ENCODE measurements at places on chromosomes 7 and 10. TPM values are rescaled to one million over a fixed set of nuclear protein-coding genes. Genes with fewer than 3 reads are reported as not detected.

GRCh38 chr7:72042855-72043254 is 369.3 kb downstream of the CALN1 start:
- no peaks in the 10 kb centered on the region for H3K36me3 ChIP-seq
- no peak overlapping the region for H3K4me3 ChIP-seq
- no peaks in the 10 kb centered on the region for H3K27me3 ChIP-seq
- no peak for DNase-seq
- no peaks in the 10 kb centered on the region for H3K4me1 ChIP-seq

- H3K27me3 ChIP-seq: no peaks in the 10 kb centered on the region
- H3K4me3 ChIP-seq: no peak overlapping the region
- H3K36me3 ChIP-seq: no peaks in the 10 kb centered on the region
- DNase-seq: no peak
Measured at GRCh38 chr10:108323274-108323798, 1158.8 kb upstream of the SORCS1 start.

Gene SRI
- 62.8 TPM for total RNA-seq

- H3K27me3 ChIP-seq: no peaks in the 10 kb centered on the region
- H3K27ac ChIP-seq: no peak overlapping the region
- H3K4me1 ChIP-seq: no peaks in the 10 kb centered on the region
- DNase-seq: no peak
- H3K4me3 ChIP-seq: no peak overlapping the region
Measured at GRCh38 chr7:75977743-75978142, 16.7 kb downstream of the TMEM120A start.

GRCh38 chr10:851901-852300 is 79.6 kb downstream of the LARP4B start:
- peaks cover 2% of the 10 kb centered on the region for H3K4me1 ChIP-seq
- no peak overlapping the region for H3K27ac ChIP-seq
- peaks cover 5% of the 10 kb centered on the region for H3K36me3 ChIP-seq
- no peak for DNase-seq
- no peak overlapping the region for H3K4me3 ChIP-seq

DNA sequence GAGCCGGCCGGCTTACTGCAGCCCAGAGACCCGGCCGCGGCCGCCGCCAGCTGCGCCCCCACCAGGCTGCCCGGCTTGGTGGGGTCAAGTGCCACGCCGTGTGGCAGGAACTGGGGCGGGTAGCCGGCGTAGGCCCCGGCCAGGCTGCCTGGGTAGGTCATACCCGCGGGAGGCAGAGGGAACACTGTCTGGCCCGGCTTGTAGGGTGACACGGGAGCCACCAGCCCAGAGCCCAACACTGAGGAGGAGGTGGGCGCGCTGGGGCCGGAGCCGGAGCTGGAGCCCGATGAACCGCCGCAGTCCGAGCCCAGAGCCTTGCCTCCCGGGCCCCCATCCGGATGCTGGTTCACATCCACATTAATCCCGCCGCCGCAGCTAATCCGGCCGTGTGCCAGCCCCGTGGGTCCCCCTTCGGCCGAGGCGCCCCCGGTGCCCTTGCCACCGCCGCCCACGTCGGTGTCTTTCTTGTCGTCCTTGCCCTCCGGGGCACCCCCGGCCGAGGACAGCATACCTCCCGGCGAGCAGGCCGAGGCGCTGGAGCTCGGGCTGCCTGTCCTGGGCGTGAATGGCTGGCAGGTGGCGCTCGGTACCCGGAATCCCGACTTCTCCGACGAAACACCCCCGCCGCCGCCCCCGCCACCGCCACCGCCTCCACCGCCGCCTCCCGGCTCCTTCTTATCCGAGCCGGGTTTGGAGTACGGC is 2.0 kb downstream of the ZNF503 start:
- no peak for DNase-seq
- H3K36me3 ChIP-seq: no peaks in the 10 kb centered on the region
- no peak overlapping the region for H3K27ac ChIP-seq

DNA sequence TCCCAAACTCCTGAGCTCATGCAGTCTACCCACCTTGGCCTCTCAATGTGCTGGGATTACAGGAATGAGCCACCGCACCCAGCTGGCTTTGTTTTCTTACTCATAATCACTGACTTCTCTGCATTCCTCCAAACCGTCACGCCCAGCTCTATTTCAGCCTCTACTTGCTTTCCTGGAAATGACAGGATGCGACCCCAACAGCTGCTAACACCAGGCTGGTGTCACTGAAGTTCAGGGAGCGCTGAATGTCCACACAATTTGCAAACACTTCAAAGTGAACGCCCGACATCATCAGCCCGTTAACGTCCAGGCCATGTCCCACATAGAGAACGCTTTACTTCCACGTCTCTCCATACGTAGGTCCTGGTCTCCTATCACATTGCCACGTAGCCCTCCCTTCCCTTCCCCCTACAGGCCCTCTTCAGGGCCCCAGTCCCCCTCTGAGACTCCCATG is 12.8 kb upstream of the PROSER2 start:
- no peaks in the 10 kb centered on the region for H3K4me1 ChIP-seq
- no peak for DNase-seq
- H3K27me3 ChIP-seq: no peaks in the 10 kb centered on the region
- H3K4me3 ChIP-seq: no peak overlapping the region
- H3K27ac ChIP-seq: no peak overlapping the region
- H3K36me3 ChIP-seq: no peaks in the 10 kb centered on the region

- no peak overlapping the region for H3K4me3 ChIP-seq
- no peak overlapping the region for H3K27ac ChIP-seq
- H3K36me3 ChIP-seq: no peaks in the 10 kb centered on the region
- peaks cover 29% of the 10 kb centered on the region for H3K4me1 ChIP-seq
- no peaks in the 10 kb centered on the region for H3K27me3 ChIP-seq
Measured at GRCh38 chr10:124072106-124072505, 21.3 kb downstream of the CHST15 start.

Gene COL1A2
- total RNA-seq: 2.5 TPM

DNA sequence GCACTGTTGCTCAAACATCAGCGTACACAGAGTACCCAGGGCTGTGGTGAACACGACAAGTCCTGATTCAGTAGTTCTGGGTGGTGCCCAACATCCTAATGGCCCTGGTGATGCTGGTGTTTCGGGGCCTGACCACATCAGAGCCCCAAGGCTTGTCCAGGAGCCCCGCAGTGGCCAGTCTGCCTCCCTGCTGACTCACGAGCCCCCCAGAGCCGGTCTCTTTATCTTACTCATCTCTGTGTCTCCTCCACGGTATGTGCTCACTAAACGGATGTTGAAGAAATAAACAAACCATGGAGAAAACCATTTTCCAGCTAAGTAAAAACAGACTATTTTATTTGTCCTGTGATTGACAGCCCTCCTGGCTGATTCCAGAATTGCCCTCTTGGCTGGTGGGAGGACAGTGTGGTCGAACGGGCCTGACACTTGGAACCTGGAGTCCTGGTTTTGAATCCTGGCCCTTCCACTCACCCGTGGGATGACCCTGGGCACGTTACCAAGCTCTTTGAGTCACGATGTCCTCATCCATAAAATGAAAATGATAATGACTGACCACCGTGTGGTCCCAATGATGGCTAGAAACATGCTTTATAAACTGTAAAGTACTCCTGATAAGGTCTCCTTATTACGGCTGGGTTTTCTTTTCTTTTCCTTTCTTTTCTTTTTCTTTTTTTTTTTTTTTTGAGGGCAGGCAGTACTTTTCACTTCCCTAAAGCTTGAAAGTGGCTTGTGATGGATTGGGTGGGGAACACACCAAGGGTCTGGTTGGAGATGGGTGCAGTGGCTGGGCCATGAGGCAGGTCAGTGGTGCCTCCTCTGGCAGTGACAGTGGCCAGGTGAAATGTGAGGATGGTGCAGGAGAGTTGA is 5.7 kb downstream of the HIP1 start:
- H3K27me3 ChIP-seq: no peaks in the 10 kb centered on the region
- H3K36me3 ChIP-seq: no peaks in the 10 kb centered on the region
- H3K4me3 ChIP-seq: no peak overlapping the region
- DNase-seq: no peak

- H3K4me1 ChIP-seq: no peaks in the 10 kb centered on the region
- no peaks in the 10 kb centered on the region for H3K27me3 ChIP-seq
- H3K36me3 ChIP-seq: no peaks in the 10 kb centered on the region
Measured at GRCh38 chr7:147438216-147438615, 1152.3 kb upstream of the C7orf33 start.

DNA sequence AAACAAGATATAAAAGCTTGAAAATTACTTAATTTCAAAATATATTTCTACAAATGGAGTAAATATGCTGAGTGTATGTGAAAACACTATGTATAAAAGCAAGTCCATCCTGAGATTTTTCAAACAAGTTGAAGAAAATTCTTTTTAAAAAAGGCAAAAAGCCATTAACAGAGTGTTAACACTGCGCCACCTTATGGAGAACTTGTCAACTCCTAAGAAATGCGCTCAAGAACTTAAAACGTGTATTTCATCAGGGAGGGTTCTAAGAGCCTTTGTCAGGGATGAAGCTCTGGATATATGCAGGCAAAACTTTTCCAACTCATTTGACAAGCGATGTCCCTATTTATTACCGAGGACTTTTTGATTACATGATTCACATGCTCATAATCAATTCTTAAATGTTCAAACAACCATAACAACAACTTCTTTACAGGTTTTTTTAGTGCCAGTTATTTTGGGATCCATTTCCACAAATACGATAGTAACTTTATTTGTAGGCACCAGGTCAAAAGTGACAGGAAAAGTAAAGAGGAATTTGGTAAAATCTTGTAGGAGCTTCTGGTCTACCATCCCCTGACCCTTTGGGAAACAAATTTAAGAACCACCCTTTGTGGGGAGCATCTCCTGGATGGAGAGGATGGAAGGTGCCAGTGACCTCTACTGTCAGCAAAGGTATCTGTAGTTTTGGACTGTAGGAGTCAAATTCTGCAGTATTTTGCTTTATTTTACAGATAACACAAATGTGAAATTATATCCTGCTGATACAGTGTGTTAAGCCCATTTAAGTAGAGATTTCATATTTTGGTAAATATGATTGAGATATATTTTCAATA is 23.2 kb downstream of the CALCR start:
- no peaks in the 10 kb centered on the region for H3K27me3 ChIP-seq
- no peak overlapping the region for H3K4me3 ChIP-seq
- no peak for DNase-seq
- no peak overlapping the region for H3K27ac ChIP-seq
- no peaks in the 10 kb centered on the region for H3K4me1 ChIP-seq

DNA sequence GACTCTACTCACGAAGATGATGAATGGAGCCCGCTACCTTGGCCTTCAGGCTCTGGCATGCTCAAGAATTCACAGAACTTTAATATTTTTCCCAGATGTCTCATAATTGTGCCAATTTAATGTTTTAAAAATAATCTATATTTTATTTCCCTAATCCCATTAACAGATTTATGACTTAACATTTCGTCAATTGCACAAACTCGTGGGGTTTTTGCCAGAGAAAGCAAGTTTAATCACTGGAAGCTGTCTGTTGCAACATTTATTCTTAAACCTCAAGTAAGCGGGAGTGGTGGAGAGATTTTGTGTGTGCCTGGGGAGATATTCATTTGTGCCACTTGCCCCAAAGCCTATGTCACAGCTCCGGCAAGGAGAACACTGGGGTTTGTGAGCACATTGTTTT is 117.9 kb downstream of the TEX36 start:
- H3K36me3 ChIP-seq: no peaks in the 10 kb centered on the region
- H3K27me3 ChIP-seq: no peaks in the 10 kb centered on the region
- H3K27ac ChIP-seq: no peak overlapping the region
- H3K4me3 ChIP-seq: no peak overlapping the region

GRCh38 chr7:43248961-43249822 is 136.7 kb downstream of the HECW1 start:
- no peaks in the 10 kb centered on the region for H3K36me3 ChIP-seq
- no peak for DNase-seq
- H3K27ac ChIP-seq: no peak overlapping the region
- H3K27me3 ChIP-seq: peaks cover 16% of the 10 kb centered on the region

GRCh38 chr10:85979598-85979997 is 387.0 kb downstream of the GRID1 start:
- no peak for DNase-seq
- H3K27ac ChIP-seq: no peak overlapping the region
- H3K36me3 ChIP-seq: no peaks in the 10 kb centered on the region
- H3K4me3 ChIP-seq: no peak overlapping the region
- H3K4me1 ChIP-seq: no peaks in the 10 kb centered on the region
- H3K27me3 ChIP-seq: peaks cover 20% of the 10 kb centered on the region

Gene C10orf105
- 0.16 TPM for total RNA-seq

- no peak overlapping the region for H3K27ac ChIP-seq
- peaks cover 17% of the 10 kb centered on the region for H3K27me3 ChIP-seq
- H3K4me3 ChIP-seq: no peak overlapping the region
- H3K36me3 ChIP-seq: no peaks in the 10 kb centered on the region
- H3K4me1 ChIP-seq: no peaks in the 10 kb centered on the region
- DNase-seq: no peak
Measured at GRCh38 chr10:124308811-124309210, 109.9 kb downstream of the OAT start.

Gene TBX20
- total RNA-seq: not detected

Gene TMEM130
- total RNA-seq: not detected

DNA sequence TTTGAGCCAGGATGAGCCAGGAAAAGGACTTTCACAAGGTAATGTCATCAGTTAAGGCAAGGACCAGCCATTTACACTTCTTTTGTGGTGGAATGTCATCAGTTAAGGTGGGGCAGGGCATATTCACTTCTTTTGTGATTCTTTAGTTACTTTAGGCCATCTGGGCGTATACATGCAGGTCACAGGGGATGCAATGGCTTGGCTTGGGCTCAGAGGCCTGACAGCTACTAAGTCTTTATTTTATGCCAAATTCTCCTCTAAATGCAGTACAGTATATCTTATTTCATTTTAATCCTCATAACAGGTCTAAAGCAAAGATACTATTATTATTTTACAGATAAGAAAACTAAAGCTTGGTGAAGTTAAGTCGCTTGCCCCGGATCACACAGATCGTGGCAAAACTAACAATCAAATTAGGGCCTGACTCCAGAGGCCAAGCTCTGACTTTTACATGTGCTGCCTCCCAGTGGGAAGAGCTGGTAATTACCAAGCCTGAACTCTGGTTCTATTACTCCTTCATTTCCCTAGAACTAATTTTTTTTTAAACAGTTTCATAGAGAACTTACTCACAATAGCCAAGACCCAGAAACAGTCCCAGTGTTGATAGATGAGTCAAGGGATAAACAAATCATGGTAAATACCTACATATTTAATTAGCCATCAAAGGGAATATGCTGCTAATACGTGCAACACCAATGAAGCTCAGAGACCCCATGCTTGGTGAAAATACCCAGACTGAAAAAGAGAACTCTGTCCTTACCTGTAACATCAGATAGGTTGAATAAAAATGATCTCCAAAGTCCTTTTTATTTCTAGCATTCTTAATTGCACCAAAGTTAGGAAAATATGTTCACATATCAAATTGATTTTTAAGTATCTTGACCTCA is 35.4 kb downstream of the C7orf25 start:
- no peak for DNase-seq
- H3K27me3 ChIP-seq: no peaks in the 10 kb centered on the region
- no peak overlapping the region for H3K4me3 ChIP-seq
- no peaks in the 10 kb centered on the region for H3K36me3 ChIP-seq
- no peaks in the 10 kb centered on the region for H3K4me1 ChIP-seq
- H3K27ac ChIP-seq: no peak overlapping the region

- H3K27me3 ChIP-seq: no peaks in the 10 kb centered on the region
- DNase-seq: no peak
- H3K4me1 ChIP-seq: no peaks in the 10 kb centered on the region
- H3K4me3 ChIP-seq: no peak overlapping the region
Measured at GRCh38 chr7:26670290-26670689, 194.1 kb downstream of the SKAP2 start.

All from T-cell (primary cell).